ENCODE measurements at places on chromosomes 11 and 22.
A peak's percentile ranks its signal among the peaks of the same experiment; 100 is the strongest.

GRCh38 chr11:6657346-6657745, 1.7 kb upstream of the DCHS1 start:
- no peak for DNase-seq

DNA sequence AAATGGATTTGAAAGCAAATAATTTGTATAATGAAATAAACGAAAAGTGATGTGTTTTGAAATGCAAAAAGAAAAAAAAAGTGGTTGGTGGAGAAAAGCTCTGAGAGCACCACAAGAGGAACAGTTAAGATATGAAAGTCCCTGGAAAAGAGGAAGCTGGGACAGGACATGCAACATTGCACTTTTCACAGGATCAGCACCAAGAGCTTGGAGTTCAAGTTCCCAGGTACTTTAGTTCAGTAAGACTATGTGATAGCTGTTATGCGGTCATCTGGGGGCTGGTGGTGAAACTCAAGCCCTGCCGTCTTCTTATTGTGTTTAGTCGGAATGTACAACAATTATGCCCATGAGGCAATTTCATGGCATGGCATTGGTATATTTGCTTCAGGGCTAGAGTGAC, 17.1 kb upstream of the MS4A4A start:
- no peak for DNase-seq

DNA sequence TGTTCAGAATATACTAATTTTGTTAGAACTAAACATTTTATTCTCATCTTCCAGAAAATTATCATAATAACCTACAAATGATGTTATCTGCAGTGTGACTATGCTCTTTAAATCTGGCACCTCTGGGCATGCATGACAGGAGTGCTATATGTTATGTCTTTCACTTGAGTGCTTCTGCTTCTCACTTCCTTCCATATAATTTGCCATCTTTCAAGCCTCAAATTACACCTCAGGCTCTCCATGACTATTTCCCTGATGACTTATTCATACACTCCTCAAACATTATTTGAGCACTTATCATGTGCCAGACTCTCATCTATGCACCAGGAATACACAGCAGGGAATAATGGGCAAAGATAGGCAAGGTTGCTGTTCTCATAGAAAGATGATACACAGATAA, 219.3 kb upstream of the POU2AF2 start:
- DNase-seq: no peak

GRCh38 chr22:32830957-32831356, 29.5 kb downstream of the TIMP3 start:
- peak; percentile 70 for DNase-seq

- DNase-seq: no peak
Observed at GRCh38 chr11:102568851-102569250, 38.3 kb upstream of the MMP7 start.

DNA sequence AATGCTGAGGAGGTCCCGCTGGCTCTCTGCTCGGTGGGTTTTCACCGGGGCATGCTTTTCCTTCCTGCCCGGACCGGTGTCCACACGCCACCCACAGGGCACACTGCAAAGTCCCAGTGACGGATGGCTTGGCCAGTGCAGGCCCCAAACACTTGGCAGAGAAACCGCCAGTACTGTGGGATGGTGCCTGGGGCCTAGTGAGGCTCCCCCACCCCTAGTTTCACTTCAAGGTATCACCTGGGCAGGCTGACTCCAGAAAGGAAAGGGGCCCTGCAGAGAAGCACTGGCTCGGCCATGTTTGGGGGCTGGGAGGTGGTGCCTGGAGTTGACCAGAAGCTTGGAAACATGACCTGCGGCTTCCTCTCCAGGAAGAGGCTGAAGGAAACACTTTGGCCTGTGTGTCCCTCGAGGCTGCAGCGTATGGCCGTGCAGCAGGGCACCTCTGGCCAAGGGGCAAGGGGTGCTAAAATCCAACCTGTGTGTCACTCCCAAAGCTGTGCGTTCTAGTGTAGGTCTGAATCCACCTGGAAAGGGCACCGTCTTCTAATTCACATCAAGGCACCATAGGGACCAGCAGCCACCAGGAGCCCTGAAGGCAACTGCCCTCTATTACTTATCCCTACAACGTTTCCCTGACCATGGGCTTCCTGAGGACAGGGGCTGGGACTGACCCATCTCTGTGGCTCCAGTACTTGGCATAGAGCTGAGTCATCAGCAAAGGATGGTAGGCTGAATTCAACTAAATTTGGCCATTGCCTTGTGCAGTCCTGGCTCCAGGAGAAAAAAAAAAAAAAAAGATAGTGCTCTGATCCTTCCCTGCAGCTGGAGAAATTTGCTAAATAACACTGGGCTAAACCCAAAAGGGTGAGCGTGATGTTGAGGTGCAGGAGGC, 22.6 kb downstream of the TPBGL start:
- DNase-seq: no peak

GRCh38 chr22:42764895-42765363, 44.3 kb upstream of the A4GALT start:
- DNase-seq: no peak

DNA sequence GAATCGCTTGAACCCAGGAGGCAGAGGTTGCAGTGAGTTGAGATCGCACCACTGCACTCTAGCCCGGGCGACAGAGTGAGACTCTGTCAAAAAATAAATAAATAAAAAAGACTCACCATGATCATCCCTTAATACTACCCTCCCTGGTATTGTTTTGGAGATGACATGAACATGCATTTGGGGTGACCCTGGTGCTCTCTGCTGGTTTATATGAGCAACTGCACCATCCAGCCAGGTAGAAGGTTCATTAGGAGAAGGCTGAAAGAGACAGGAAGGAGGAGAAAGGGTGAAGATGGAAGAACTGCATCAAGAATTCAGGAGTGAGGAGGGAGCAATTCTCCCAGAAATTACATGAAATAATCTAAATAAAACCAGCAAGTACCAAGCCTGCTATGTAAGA, 37.8 kb downstream of the SLC5A1 start:
- DNase-seq: peak; percentile 16

DNA sequence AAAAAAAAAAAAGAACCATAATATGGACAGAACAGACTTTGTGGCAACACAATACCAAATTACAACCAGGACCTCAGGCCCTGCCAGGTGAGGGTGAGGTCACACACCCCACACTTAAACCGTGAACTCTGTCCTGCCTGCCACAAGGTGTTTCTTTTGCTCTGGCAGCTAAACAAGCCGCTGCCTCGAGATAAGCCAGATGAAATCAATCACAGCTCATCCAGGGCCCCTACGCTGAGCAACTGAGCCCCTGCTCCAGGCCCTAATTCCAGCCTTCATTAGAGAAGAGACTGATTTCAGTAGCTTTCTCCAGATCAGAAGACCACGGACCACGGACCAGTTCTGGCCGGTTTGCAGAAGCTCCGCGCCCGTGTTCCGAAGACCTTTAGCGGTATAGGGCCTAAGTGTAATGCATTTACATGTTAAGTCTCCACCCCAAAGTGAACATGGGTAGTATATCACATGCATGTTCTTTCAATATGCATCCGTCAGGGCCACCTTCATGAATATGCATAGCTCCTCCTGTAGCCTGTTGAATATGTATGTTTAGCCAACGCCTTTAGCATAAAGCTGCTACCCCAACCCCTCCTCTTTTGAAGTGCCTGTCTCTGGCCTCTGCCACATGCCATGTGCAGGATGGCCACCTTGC, 14.8 kb upstream of the RAC2 start:
- no peak for DNase-seq

GRCh38 chr11:48116437-48117228, 100.0 kb upstream of the OR4B1 start:
- no peak for DNase-seq

- DNase-seq: no peak
Observed at GRCh38 chr22:30197389-30197788, 49.2 kb downstream of the LIF start.

- DNase-seq: no peak
Observed at GRCh38 chr11:47577460-47578041, 1.2 kb downstream of the KBTBD4 start.

DNA sequence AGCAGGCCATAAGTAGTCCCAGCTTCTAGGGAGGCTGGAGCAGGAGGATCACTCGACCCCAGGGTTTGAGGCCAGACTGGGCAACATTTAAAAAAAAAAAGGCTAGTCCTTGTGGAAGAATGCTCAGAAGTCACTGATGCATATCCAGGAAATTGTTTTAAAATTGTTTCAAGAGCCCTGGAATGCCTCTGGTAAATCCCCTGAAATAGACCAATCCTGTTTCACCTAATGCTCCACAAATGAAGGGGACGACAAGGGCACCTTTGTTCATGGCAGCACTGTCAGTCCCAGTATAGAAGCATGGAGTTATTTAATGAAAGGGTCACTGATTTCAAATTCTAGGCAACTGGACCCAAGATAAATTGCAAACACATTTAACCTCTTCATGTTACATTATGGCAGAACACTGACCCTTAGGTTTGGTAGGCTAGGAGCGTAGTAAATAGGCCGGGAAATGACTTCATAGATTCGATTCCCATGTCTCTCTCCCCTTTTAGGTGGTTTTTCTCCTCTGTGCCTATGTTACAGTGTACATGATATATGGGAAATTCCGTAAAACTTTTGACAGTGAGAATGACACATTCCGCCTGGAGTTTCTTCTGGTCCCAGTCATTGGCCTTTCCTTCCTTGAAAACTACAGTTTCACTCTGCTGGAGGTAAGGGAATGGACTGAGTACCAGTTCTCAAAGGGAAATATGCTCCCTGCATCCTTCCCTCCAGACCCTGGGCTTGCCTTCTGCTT, 11.4 kb downstream of the KDELR3 start:
- DNase-seq: no peak

Data from thyroid gland (tissue), 4 donors.